Body of pancreas (tissue), 4 donors: ENCODE measurements at places on chromosomes 4 and X. TPM values are rescaled to one million over a fixed set of nuclear protein-coding genes. Genes with fewer than 3 reads are reported as not detected.

The BCOR gene
- total RNA-seq = 13.2 TPM

The ART3 gene
- total RNA-seq = 6.9 TPM

The C4orf36 gene
- total RNA-seq = 3.6 TPM

The ARMCX1 gene
- 7.9 TPM for total RNA-seq

The NPY2R gene
- total RNA-seq = under 0.01 TPM

The PCDH18 gene
- 3.9 TPM for total RNA-seq

The SHROOM2 gene
- 9.9 TPM for total RNA-seq

The HMGN5 gene
- 2.1 TPM for total RNA-seq

The SLC9B2 gene
- 10.1 TPM for total RNA-seq

The PCDH7 gene
- 3.3 TPM for total RNA-seq

The CLDN2 gene
- 0.33 TPM for total RNA-seq

The NDUFC1 gene
- 16.5 TPM for total RNA-seq

The DIPK2B gene
- total RNA-seq = 4.0 TPM

The YIPF6 gene
- total RNA-seq = 14.0 TPM

The SSX2 gene
- not detected for total RNA-seq

The PAGE5 gene
- not detected for total RNA-seq

The CDKL5 gene
- total RNA-seq = 5.7 TPM

The PASD1 gene
- total RNA-seq = not detected

The S100G gene
- total RNA-seq = not detected

The TCEAL7 gene
- total RNA-seq = 0.99 TPM

The TCEAL6 gene
- not detected for total RNA-seq

The OTUD4 gene
- total RNA-seq = 13.0 TPM

The IL2 gene
- total RNA-seq = not detected

The SPANXN3 gene
- total RNA-seq = not detected

The CXXC4 gene
- total RNA-seq = 3.6 TPM

The CT45A5 gene
- total RNA-seq = not detected

The ZNF630 gene
- total RNA-seq = 0.33 TPM

The CHRDL1 gene
- 13.0 TPM for total RNA-seq

The CYTL1 gene
- 3.1 TPM for total RNA-seq

The AMTN gene
- total RNA-seq = not detected
